ENCODE measurements at places on chromosomes 16 and 17.
A peak's percentile ranks its signal among the peaks of the same experiment; 100 is the strongest.

DNA sequence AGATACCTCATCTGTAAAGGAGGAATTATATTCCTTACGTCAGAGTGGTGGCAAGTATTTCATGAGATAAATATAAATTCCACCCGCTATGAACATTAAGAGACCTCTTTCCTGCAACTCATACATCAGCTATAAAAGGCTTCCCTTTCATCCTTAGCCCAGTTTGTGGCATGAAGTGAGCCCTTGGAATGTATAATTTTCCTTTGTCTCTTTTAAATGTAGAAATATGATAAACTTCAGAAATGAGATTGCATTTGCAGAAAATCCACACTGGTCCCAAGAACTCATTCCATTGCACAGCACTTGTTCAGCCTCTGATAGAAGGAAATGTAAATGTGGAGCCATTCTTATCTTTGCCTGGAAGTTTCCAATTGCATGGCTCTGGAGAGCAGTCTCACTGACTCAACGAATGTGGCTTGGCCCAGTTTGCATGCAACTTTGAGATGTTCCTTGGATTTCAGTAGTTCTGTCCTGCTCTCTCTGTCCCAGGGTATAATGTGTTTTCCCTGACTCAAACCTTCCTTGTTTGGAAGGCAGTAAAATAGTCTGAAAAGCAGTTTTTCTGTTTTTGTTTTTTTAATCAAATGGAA, 746.4 kb downstream of the CDH11 start:
- no peak for DNase-seq

DNA sequence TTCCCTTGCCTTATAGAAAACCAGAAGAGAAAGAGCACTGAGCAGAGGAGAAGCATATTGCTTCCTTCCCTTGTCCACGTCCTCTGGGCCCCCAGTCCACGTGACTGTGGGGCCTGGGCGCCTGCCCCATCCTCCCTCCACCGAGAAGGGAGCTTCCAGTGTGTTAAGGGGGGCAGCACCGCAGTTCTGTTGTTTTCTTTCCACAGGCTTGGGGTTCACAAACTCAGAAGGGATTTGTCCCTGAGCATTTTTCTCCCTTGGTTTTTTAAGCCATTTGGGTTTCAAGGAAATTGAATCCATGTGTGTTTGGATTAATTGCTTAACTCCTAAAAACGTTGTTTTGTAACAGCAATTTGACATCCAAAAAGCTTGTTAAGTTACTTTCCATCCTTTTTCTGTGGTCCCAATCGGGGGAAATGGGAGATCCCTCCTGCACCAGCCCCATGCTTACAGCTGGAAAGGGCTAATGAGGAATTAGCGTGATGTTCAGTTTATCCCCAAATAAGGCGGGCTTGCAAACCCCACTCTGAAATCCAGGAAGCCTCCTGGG, 347.5 kb upstream of the TNRC6C start:
- no peak for DNase-seq

DNA sequence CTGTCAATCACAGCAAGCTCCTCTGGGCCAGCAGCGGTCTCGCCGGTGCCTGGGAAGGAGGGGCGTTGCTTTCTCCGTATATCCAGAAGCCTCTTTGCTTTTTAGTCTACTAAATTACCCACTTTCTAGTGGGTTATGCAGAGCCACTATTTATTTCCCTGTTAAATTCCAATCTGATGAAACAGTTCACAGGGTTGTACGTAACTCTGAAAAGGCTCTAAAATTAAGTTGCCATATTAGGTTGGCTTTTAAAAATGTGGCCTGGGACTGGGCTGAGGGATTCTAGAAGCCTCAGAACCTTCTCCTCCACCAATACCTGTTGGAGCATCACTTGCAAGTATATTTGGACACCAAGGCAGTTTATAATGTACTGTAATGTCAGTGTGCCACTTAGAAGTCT, 27.2 kb downstream of the MARCHF10 start:
- DNase-seq = no peak

- no peak for DNase-seq
These were observed 273.9 kb upstream of the ZFHX3 start for GRCh38 chr16:73321853-73322252.

- no peak for DNase-seq
These were observed 115.4 kb downstream of the METRNL start for GRCh38 chr17:83194761-83195329.

GRCh38 chr17:79183293-79184158, 108.9 kb downstream of the ENGASE start:
- DNase-seq = no peak

DNA sequence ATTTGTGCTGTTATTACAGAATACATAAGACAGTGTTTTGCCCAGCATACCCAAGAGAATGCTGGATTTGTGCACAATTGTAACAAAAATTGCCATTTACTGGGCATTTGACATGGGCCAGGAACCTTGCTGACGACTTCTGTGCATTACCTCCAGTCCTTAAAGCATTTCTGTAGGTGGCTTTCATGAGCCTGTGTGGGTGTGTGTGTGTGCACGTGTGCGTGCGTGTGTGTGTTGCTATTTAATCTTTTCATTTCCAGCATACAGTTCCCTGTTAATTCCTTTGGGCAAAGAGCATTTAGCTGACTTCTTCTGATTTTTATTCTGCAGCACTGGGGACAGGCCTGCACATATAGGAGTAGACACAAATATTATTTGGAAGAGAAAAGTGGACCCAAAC, 134.4 kb downstream of the CYLD start:
- no peak for DNase-seq

DNA sequence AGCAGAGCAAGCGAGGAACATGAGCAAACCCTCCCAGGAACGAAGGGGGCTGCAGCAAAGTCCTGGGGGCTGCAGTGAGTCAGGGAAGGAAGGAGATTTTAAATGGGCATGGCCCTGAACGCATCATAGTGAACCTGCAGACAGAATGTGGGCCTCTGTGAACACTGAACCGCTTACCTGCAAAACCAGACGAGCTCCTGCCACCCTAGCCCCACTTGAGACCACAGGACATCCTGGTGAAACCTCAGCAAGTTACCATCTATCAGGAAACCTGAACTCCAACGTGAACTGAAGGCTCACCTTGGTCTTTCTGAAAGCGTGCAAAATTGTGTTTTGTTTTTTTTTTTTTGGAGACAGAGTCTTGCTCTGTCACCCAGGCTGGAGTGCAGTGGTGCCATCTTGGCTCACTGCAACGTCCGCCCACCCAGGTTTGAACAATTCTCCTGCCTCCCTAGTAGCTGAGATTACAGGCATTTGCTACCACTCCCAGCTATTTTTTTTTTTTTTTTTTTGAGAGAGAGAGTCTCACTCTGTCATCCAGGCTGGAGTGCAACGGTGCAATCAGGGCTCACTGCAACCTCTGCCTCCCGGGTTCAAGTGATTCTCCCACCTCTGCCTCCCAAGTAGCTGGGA, 30.8 kb downstream of the FANCA start:
- DNase-seq = no peak

DNA sequence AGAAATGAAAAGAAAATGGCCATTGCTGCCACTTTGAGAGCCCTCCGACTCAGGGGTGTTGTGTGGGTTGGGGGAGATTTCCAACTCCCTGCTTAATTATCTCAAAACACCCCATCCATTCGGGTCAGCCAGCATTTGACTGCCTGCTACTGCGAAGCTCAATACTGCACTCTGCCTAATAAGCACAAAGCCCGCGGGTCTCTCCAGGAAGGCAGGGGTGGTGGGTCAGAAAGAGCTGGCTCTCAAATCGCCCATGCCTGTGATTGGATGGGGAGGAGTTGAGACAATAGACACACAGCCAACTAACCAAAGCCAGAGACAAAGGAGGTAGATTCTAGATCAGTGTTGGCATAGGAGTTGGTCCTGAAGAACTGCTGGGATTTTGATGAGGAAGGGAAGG, 2.3 kb upstream of the XAF1 start:
- DNase-seq = no peak

- no peak for DNase-seq
These were observed 61.8 kb downstream of the DNAH3 start for GRCh38 chr16:21088646-21089538.

- no peak for DNase-seq
These were observed 4.5 kb downstream of the CRYBA1 start for GRCh38 chr17:29251184-29251583.

GRCh38 chr16:8894736-8895334, 12.7 kb downstream of the LITAFD start:
- no peak for DNase-seq

DNA sequence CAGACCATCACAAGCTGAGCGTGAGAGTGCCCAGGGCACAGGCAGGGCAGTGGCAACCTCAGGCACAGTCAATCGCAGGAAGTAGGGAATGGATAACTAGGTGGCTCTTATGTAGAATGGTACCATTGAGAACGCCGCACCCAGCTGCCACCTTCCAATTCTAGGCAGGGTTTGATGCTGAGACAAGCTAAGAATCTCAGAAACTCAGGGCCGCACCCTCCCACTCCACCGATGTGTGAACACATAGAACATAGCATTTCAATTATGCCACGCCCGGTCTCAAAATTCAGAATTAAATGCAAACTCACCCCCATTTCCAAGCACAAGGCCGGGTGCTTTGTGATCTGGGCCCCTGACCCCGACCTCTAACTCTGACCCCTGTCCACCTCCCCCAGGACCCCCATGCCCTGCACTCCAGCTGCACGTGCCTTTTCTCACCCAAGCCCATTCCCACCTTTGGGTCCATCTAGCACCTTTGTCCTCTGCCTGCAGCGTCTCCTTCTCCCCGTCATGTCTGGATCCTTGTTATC, 178.4 kb downstream of the C16orf95 start:
- no peak for DNase-seq

- no peak for DNase-seq
These were observed 218.6 kb upstream of the CDH8 start for GRCh38 chr16:62254847-62255246.

DNA sequence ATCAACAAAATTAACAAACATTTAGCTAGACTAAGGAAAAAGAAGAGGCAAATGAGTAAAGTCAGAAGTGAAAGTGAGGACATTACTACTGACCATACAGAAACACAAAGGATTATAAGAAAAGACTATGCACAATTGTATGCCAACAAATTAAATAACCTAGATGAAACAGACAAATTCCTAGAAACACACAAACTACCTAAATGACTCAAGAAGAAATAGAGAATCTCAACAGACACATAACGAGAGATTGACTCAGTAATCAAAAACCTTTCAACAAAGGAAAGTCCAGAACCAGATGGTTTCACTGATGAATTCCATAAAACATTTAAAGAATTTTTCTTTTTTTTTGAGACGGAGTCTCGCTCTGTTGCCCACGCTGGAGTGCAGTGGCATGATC, 35.7 kb upstream of the MYLK3 start:
- DNase-seq = no peak

GRCh38 chr17:45243750-45244149, 18.1 kb downstream of the SPATA32 start:
- DNase-seq = no peak

- DNase-seq = no peak
These were observed 13.7 kb upstream of the TAT start for GRCh38 chr16:71590584-71590983.

- peak; percentile 64 for DNase-seq
These were observed 29.3 kb upstream of the SMIM36 start for GRCh38 chr17:55540414-55541091.

GRCh38 chr16:1300664-1301476, 8.6 kb upstream of the UBE2I start:
- DNase-seq = no peak

DNA sequence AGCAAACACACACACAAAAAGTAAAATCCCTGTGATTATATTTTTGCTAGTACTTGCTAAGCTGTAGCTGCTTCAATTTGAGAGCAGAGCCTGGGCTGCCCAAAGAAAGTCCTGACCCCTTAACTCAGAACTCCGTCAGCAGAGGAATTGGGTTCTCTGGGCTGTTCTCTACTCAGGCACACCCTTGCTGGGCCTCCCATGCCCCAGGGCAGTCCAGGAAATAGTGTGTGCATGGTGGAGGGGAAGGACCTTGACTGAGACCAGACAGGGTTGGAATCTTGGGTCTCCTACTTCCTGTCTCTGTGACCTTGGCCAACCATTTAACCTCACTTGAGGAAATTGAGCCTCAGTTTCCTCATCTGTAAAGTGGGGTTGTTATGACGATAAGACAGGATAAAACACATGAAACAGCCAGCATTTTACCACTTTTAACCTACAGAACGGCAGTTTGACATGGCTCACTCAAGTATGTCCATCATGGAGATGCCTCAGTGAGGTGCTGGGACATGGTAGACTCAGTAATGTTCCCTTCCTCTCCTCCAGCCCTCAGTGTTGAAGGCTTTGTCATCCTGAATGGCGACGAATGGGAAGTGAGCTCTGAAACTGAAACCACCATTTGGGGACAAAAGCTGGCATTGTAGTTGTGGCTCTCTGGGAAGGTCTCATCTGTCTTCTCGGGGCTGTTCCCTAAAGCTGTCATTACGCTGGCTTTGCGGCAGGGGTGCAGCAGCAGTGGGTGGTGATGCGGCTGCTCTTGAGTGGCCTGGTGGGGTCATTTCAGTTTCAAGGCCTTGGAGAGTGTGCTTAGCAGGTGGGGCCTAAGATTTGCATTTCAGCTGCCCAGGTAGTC, 74.9 kb downstream of the CMIP start:
- no peak for DNase-seq

- DNase-seq = peak; percentile 85
These were observed 2.3 kb upstream of the RPH3AL start for GRCh38 chr17:354651-355556.

- DNase-seq = no peak
These were observed 752 bp downstream of the TBC1D24 start for GRCh38 chr16:2475413-2476344.

DNA sequence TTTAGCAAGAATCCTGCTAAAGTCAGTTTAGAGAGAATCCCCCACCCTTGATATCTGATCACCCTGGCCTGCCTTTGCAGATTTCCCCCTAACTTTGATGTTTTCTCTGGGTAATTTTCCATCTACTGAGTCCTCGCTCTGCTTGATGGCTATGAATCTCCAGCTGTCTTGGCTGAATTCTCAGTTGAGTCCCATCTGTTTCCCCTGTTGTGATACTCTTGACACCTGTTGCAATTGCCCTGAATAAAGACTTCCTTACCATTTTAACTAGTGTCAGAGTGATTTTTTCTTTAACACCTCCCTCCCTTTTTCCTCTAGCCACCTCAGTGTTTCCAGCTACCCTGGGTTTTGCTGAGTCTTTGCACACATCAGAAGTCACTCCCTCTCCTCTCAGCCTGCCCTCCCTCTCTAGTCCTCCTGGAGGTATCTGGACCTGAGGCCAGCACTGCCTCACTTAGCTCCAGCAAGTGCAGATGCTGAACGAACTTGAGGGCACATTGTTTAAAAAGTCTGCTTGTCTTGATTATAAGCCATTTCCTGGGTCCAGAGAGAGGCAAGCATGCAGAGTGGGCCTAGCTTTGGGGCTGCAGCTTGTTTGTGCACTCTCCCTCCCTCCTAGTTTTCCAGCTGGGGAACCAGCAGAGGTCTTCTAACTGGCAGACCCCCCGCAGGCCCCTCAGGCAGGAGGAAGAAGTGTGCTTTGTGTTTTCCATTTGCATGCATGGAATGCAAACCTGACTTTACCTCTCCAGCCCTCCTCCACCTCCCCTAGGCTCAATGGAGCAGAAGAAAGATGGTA, 33.2 kb downstream of the SPACA3 start:
- no peak for DNase-seq

- no peak for DNase-seq
These were observed 44.7 kb downstream of the SNX11 start for GRCh38 chr17:48152289-48152688.

Measured in kidney epithelial cell (primary cell).